Stimulated activated CD4-positive, alpha-beta T cell treated with anti-CD3 and anti-CD28 coated beads, TNF-alpha, amount 100 ng/mL, for 48 hours (primary cell): ENCODE measurements at places on chromosomes 5 and 9.

DNA sequence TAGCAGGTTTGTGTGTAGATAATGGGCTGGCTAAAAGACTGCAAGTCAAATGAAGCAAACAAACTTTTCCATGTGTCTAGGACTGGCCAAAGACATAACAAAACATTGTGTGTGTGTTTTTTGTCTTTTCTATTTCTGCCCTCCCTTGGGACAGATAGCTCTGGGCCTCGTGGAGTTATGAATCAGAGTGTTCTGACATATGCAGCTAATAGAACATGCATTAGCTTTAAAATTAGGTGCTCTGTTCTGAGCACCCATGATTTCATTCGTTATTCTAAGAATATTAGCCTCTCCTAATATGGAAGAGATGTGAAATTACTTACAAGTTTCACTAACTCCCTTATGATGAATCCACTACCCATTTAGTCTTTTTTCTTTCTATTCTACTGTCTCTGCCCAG, 367.3 kb upstream of the PAPPA start:
- no peak for DNase-seq

- no peak for DNase-seq
Measured at GRCh38 chr5:172444626-172445365, 9.5 kb downstream of the SH3PXD2B start.

DNA sequence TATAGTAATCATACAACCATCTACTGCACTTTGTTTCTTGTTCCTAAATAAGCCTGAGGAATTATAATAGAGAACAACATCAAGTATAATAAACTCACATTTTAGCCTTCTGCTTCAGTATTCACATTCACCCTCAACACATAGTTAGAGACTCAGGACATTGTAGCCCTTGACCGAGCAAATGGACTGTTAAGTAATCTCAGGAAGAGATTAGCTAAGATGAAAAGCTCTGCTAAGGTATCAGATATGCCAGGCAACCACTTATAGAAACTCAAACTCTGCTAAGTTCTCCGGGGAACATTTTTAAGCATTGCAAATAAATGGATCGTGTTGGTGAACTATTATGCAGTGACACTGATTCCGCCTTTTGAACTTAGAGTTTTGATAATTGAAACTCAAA, 252.0 kb downstream of the DTWD2 start:
- no peak for DNase-seq

DNA sequence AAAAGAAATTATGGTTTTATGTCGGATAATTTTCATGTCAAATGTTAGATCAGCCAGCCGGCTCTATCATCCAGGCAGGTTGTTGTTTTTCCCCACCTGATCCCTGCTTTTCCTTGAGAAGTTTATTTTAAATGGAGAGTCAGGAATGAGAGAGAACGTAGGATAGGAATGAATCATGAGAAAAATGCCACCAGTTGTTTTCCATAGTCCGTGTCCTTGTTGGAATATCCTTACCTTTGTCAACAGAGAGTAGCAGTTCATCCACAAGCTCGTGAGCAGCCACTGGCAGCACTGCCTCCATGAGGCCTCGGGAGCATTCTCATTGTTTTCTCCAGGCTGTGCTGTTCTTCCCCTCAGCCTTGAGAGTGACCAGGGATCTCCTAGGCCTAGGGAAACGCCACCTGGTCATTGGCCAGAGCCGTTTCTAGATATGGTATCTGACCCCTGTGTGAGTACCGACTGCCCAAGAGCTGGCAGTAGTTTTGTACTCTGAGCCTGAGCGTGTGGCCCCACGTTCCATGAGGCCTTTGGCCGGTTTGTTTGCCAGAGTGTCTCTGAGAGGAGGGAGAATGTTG, 293.3 kb downstream of the FANCC start:
- DNase-seq: no peak

- DNase-seq: no peak
Measured at GRCh38 chr5:56534102-56534829, 281.1 kb upstream of the MAP3K1 start.

GRCh38 chr5:180364306-180364856, 11.2 kb upstream of the GFPT2 start:
- DNase-seq: no peak

DNA sequence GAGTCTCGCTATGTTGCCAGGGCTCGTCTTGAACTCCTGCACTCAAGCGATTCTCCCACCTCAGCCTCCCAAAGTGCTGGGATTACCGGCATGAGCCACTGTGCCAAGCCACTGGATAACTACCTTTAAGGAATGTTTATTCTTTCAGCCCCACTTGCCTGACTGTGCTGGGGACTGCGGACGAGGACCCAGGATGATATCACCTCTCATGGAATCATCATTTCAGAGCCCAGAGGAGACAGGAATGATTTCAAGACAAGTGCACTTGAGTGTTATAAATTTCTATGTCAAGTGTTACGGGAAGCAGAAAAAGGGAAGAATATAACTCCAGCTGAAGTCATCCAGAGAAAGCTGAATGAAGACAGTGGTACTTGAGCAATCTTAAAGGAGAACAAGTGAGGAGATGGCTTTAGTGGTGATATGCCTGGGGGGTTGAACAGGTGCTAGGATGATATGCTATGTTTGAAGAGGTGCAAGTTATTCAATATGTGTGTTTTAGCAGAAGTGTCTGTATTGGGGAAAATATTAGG, 109.3 kb downstream of the DCP2 start:
- no peak for DNase-seq

DNA sequence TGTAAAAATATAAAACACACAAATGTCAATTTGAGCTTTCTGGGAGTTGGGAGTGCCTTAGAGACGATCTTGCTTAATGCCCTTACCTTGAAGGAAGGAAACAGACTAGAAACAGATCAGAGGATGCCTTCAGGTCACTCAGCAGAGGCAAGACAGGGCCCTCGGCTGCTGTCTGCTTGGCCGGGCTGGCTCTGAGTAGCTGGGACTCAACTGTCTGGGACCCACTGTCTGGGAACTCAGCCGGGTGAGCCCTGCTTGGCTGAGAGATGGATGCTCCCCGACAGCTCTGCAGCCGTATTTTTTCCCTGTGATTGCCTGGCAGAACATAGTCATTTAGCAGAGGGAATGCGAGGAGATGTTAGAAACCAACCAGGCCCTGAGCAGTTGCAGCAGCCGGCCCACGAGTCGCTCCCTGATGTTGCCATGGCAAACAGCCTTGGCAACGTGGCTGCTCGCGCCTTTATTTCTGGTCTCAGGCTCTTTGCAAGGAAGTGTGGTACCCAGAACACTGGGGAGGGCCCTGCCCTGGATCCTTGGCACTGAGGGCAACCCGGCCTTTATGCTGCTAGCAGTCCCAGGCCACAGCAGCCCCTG, 10.9 kb downstream of the PPARGC1B start:
- DNase-seq: no peak
